ENCODE measurements at places on chromosomes 12 and 14.

DNA sequence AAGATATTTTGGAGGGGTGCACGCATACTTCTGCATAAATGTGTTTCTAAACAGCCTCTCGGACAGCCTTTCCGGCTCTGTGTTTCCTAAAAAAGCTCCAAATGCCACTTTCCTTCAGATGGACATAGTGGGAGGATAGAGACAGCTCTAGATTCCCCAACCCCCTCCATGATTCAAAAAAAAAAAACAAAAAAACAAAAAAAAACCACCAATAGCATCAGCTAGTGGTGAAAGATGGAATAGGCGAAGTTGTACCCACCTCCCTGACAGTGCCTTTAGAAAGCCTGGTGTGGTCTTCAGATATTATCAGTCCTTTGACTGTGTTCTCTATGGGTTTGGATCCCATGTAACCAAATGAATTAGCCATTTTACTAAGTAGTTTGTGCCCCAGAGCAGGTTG is 94.1 kb downstream of the PHETA1 start:
- DNase-seq: no peak

- DNase-seq: peak; percentile 83
Measured at GRCh38 chr14:92121670-92122350, at the start of the genes CPSF2 and NDUFB1. CPSF2 (plus strand) TSS chr14:92121969; CDS start chr14:92130985, 9,016 bp downstream. NDUFB1 (minus strand) TSS chr14:92121706; CDS start chr14:92117637, 4,069 bp downstream.

- DNase-seq: no peak
Measured at GRCh38 chr12:127660961-127661360, 606.0 kb upstream of the TMEM132C start.

GRCh38 chr12:65685514-65685913 is 138.8 kb upstream of the HMGA2 start:
- no peak for DNase-seq

DNA sequence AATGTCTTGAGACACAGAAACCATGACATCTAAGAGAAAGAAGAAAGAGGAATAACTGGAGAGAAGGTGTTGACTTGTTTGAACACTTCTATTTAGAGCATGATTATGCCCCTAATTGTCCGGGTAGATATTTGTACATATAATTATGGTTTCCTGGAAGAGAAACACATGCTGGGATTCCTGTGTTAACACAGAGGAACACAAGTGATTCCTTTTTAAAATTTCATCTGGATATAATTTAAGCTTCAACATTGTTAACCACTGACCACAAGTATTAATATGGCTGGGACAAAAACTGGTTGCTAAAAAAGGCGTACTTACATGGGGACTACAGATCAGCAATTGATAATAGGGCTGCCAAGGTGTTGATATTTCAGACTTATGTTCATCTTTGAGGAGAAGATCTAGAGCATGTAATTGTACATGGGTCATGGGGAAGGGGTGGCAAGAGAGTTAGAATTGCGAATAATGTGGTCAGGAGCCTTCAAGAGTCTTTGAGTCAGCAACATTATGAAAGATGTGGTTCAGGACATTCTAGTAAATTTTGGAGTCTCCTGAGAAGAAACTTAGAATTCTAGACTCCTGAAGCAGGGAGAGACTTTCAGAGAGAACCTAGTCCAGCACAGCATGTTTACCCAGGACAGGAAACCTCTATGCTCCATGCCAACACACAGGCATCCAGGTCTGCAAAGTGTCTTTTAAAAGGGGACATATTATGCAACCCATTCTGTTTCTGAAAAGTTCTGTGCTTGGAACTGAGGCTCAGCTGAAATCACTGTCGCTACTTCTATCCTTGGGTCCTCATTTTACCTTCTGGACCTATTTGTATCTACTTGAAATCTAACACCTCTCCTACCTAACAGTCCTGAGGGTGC is 56.5 kb downstream of the SLC38A1 start:
- no peak for DNase-seq

GRCh38 chr12:40827683-40828592 is 135.7 kb downstream of the CNTN1 start:
- DNase-seq: no peak

GRCh38 chr12:24960222-24960855 is 11.4 kb upstream of the BCAT1 start:
- no peak for DNase-seq

- DNase-seq: no peak
Measured at GRCh38 chr14:22737052-22737451, 29.4 kb upstream of the OXA1L start.

DNA sequence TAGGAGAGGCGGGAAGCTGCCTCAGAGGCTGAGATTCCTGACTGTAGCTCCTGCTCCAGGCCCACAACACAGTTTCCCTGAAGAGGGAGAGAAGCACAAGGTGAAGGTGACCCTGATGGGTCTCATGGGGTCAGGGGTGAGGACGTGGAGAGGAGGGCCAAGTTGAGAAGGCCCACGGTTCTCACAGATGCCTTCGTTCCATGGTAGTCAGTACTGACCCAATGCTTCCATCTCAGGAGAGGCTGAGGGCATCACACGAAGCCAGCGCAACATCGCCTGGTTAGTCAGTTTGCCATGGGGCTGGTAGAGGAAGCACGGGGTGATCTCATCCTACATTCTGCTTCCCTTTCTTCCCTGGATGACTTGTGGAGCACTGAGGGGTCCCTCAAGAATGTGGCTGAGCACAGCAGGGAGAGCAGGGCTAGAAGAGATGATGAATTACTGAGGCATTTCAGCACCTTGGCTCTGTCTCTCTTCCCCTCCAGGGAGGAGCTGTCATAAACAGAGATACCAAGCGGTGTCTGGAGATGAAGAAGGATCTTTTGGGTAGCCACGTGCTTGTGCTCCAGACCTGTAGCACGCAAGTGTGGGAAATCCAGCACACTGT is 51.9 kb downstream of the GALNT8 start:
- no peak for DNase-seq

DNA sequence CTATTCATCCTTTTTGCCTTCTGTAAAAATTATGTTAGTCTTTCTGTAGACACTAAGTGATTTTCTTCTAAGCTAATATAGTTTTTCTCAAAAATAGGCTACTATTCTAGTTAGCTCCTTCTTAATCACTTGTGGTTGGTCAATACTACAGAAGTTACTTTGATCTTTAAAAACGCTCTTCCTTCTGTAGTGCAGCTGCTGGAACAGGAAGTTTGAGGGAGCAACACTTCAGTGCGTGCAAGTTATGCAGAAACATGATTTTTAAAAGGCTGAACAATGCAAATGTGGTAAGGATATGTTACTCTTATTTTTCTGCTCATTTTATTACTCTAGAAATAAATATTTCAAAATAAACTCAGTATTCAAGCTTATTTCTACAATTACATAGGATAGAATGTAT is 11.1 kb upstream of the RERGL start:
- DNase-seq: no peak

- DNase-seq: no peak
Measured at GRCh38 chr12:30019366-30020140, 235.8 kb upstream of the TMTC1 start.

- no peak for DNase-seq
Measured at GRCh38 chr12:120259418-120260202, 5.9 kb downstream of the PXN start.

GRCh38 chr12:124774054-124774461 is 89.6 kb downstream of the SCARB1 start:
- no peak for DNase-seq

DNA sequence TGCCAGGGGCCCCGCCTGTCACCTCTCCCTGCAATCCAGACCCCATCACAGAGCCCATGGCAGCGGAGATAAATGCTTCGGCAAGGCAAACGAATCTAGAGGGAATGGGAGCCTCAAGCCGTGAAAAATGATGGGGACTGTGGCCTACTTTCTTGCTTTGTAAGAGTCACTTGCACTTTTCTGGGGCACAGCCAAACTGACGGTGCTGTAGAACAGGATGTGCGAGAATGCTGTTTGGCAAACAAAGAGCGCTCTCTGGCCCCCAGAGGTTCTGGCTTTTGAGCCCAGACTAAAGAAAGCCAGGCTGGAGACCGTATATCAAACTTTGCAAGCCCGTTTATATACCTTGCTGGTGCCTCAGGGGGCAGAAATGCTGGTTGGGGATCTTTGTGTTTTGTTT is 108.7 kb downstream of the CACNA1C start:
- DNase-seq: no peak

GRCh38 chr12:113655479-113655878 is 183.8 kb upstream of the LHX5 start:
- no peak for DNase-seq

DNA sequence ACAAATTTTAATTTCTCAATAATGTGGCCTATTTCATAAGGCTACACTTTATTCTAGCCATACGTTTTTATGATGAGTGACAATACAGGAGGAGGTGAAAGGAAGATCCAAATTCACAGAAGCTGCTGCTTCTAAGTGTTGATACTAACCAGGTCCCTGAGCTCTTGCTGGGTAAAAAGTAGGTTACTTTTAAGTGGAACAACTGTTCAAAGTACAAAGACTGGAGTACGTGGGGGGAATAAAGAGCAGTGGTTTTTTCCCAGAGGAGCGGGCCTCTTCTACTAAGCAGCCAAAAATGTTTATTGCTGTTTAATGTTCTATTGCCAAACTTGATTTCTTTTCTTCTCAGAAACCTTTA is 301.8 kb downstream of the AEBP2 start:
- no peak for DNase-seq

DNA sequence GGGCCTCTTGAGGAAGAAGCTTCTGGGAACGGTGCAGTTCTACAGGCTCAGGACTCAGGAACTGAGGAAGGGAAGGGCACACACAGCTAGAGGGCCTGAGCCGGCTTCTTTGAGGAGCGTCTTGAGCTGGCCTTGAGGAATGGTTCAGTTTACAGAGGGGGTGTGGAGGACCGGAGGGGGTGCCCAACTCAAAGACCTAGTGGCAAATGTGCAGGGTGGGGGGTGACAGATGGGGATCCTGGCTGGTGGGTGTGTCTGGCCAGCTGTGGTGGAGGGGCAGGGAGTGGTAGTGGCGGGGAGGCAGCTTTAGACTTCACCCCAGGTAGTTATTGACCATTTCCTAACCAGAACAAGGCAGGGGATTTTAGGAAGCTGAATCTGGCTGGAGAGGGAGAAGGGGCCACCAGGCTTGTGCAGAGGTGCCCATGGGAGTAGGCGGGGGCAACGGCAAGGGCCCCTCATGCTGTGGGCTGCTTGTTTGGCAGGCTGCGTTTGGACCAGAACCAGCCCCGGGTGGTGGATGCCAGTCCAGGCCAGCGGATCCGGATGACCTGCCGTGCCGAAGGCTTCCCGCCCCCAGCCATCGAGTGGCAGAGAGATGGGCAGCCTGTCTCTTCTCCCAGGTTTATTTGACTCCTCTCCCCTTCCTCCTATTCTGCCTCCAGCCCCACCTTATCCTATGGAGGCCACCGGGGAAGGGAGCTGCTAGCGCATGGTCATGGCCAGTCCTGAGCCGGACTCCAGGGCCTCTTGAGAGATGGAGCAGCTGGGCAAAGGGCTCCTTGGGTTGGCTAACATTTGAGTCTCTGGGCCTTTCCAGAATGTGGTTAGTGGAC is 27.8 kb downstream of the PAPLN start:
- no peak for DNase-seq

DNA sequence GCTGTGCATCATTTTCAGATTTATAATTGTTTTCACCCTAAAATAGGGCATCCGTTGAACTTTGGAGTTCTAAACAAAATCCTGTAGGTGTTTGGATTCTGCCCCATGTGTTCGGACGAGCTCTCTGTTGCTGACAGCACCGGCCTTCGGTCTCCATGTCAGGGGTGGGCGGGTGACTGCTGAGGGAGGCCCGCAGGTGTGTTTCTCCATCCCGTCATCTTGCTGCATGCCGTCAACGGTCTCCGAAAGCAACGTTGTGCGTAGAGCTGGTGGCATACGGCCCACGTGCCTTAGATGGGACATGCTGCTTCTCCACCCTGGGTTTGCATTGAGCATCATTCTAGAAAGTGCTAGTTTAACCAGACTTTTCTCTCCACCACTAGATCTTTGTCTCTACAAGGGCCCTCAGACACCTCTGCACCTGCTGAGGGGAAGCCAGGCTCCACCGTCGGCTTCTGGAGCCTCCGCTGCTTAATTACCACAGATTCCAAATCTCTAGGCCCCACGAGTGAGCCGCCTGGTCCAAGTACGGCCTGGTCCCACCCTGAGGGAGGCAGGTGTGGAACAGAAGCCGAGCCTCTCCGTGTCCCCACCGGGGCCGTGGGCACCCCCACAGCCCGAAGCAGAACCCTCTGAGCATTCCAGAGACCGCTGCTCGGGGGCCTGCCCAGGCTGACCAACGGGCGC is 15.7 kb upstream of the AMN start:
- DNase-seq: no peak

GRCh38 chr12:116458492-116458891 is 100.7 kb upstream of the MAP1LC3B2 start:
- DNase-seq: no peak

GRCh38 chr12:4242595-4242994 is 31.0 kb upstream of the CCND2 start:
- DNase-seq: no peak

DNA sequence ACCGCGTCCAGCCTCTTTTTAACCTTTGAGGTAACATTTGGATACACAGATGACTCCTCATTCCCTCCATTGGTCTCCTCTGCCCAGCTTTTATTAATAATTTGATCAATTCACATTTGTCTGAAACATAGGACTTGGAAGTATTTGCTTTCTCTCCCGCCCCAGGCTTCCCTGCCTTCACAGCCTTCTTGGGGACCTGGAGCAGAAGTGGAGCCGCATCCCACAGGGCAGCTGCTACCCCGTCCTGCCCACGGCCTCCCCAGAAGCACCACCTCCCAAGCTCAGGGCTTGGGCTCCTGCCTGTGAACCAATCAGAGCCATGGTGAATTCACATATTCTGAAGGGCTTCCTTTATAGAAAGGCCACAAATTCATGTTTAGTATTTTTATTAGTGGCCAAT is 97.6 kb downstream of the PIWIL1 start:
- DNase-seq: no peak

DNA sequence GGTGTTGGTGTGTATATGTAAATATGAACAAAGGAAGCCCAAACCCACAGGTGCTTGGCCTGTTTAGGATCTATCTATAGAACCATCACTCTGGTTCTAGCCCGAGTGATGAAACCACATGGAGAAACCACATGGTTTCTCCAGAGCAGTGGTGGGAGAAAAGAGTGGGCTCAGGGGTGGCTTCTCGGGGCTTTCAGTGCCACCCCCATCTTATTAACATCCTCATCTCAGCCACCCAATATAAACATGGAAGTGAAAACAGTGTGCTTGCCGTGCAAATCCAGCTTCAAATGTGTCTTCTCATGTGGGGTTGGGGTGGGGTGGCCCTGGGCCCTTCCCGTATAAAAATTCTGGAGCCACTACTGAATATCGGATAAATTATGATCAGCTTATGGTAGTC is 109.0 kb downstream of the STAB2 start:
- DNase-seq: no peak

- no peak for DNase-seq
Measured at GRCh38 chr14:62691647-62692489, 353.4 kb downstream of the KCNH5 start.

GRCh38 chr12:49201595-49202295 is 12.9 kb upstream of the TUBA1A start:
- no peak for DNase-seq

- no peak for DNase-seq
Measured at GRCh38 chr14:52868911-52869618, 77.7 kb upstream of the GNPNAT1 start.

GRCh38 chr12:66287275-66287674 is 15.0 kb upstream of the HELB start:
- DNase-seq: no peak

All from D721Med (cell line).